GM12892 (cell line): ENCODE measurements at places on chromosomes 16 and 17.

GRCh38 chr17:2071455-2072281 is 16.8 kb downstream of the HIC1 start:
- no peak for DNase-seq

DNA sequence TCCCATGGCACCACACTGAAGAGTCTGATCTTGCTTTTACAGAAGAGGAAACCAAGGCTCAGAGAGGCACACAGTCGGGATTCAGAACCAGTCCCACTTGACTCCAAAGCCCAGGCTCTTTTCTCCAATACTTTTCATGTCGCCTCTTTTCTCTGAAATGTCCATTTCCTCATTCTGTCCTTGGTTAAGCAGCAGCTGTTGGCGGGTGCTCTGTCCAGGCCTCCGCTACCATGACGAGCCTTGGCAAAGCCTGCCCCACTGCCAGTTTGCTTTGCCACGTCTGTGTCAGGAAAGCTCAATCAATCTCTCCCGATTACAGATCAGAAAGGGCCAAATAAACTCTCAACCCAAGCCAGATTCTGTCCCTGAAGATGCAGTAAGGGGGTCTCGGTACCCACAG is 9.1 kb upstream of the CEP295NL start:
- DNase-seq = no peak

DNA sequence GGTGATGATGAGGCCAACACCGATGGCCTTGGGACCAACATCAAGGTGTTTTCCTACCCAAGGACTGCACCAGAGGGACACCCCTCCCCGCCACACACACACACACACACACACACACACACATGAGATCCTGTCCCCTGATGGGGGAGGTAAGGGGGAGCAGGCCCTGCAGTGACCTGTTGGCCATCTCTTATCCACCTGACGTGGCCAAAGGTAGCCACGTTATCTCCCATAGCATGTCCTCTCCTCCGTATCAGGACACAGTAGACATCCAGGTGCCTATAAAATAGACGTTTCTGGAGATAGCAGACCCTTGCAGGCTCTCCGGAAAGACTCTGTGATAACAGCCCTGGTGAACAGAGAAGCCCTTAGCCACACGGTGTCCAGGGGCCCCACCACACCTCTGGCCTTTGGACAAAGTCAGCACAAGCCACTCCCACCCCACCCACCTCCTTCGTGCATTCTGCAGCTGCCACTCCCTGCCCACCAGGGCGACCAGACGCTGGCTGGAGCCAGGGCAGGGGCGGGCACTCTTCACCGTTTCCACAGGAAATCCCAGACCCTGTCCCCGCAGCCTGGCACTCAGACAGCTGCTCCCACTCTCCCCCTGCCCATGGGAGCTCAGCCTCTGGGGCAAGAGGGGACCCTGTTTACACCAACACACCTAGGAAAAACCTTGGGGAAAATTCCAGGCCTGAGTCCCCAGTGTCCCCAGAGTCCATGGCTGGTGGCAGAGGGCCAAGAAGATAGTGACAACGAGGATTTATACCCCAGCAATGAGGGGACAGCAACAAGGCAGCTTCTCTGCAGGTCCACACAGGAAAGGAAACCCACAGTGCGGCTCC is 15.4 kb upstream of the ENPP7 start:
- DNase-seq = no peak

- no peak for DNase-seq
These were observed 2.3 kb downstream of the PRSS21 start for GRCh38 chr16:2819179-2819938.

DNA sequence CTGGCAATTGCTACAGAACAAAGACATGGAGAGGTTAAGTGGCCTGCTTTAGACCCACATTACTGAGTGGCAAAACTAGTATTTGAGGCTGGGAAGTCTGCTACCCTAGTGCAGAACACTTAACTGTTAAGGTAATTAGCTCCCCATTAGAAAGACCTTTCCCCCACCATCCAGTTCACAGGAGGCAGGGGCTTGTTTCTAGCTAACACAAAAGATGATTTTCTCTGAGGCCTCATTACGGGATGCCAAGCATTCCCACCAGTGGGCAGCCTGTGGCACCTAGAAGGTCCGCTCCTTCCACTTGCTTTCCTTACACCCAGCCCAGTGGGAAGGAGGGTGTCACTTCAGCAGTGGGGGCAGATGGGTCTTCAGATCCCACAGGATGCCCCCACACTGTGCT is 99.1 kb downstream of the RBFOX1 start:
- no peak for DNase-seq

DNA sequence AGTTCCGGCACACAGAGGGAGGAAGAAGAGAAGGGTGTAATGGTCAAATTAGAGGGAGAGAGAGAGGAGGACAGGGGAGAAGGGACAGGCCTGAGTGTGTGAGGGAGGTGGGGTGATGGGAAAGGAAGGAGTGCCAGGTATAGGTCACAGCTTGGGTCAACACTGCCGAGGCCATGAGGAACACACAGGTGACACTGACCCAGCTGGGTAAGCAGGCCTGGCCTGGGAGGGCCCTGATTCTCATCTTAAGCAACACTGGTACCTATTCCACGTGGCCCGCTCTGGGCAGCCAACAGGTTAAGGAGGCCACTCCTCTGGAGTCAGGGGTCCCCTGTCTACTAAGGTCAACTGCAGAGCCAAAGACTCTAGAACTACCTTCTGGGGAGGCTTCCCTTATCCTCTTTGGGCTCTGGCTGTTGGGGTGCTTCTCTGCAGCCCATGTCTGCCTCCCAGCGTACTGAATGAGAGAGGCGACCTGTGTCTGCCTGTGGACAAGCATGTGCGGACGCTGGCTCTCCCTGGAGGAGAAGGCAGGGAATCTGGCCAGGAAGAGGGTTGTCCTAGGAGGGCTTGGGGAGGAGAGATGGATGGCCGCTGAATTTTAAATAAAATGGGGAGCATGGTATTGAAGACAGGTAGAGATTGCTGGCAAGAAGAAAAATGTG is 57.6 kb downstream of the RGS9 start:
- DNase-seq = no peak

GRCh38 chr16:2048116-2048543 is 345 bp downstream of the TSC2 start:
- no peak for DNase-seq

GRCh38 chr17:28533091-28533807 is 19.2 kb downstream of the UNC119 start:
- no peak for DNase-seq

- no peak for DNase-seq
These were observed 744 bp upstream of the GGNBP2 start for GRCh38 chr17:36544044-36544306.

- DNase-seq = no peak
These were observed 24.5 kb downstream of the TBX2 start for GRCh38 chr17:61423967-61424649.

- no peak for DNase-seq
These were observed 1.6 kb downstream of the FHOD1 start for GRCh38 chr16:67245674-67246080.

- no peak for DNase-seq
These were observed 11.5 kb upstream of the FOXJ1 start for GRCh38 chr17:76152591-76152990.

DNA sequence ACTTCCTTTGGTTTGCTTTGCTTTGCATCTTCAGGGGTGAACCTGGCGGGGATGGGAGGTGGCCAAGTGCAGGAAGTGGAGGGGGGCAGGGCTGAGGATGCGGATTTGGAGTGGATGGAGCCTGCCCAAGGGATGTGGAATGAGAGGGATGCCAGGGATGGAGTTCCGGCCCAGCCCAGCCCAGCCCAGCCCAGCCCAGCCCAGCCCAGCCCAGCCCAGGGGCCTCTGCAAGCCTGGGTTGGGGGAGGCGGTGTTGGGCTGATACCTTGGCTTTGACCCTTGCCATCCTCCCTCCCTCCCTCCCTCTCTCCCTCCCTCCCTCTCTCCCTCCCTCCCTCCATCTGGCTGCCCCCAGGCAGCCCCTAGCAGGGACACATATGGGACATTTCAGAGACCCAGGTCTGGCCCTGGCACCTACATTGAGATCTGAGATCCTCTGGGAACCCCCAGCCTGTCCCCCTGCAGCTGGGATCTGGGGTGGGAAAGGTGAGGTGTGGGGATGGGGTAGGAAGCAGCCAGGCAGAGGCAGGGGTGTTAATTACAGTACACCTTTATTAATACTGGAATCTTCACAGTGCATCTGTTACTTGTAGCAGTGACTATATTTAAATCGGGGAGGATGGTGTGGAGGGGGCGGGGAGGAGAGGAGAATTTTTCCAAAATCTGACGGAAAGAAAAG is 14.5 kb downstream of the IL34 start:
- no peak for DNase-seq

DNA sequence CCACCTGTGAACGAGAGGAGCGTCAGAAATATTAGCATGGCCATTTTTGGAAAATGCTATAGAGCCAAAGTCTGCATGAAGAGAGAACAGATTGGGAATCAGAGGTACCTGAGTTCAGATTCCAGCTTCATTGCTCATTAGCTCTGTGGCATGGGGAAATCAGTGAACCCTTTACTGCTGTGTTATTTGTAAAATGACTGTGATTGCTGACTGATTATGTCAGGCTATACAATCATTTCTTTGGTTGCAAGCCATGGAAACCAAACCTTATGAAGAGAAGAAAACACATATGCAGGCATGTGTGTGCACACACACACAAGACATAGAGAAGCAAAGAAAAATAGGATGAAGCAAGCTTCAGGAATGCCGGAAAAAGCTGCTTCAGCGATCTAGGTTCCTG is 101.4 kb upstream of the HSBP1 start:
- no peak for DNase-seq

- DNase-seq = no peak
These were observed 676 bp upstream of the KRT13 start for GRCh38 chr17:41505809-41506767.

GRCh38 chr17:55175788-55176427 is 88.9 kb upstream of the HLF start:
- DNase-seq = no peak

- DNase-seq = no peak
These were observed 76.5 kb upstream of the ZNF423 start for GRCh38 chr16:49932434-49932833.

DNA sequence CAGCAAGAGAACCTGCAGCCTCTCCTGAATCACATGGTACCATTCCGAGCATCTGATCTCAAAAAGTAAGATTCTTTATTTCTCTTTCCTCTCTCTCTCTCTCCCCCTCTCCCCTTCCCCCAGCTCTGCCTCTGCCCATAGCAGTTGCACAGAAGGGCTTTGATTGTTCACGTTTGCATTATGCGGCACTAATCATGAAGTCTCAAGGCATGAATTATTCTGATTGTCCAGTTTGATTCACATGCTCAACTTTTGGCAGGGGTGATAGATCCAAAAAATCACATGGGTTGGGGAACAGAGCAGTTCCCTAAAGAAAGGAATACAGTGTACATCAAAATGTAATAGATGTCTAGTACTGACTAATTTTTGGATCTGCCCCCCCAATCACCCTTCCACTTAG is 380.0 kb upstream of the SOX9 start:
- DNase-seq = no peak

GRCh38 chr16:88631384-88631783 is 7.0 kb upstream of the IL17C start:
- DNase-seq = no peak

DNA sequence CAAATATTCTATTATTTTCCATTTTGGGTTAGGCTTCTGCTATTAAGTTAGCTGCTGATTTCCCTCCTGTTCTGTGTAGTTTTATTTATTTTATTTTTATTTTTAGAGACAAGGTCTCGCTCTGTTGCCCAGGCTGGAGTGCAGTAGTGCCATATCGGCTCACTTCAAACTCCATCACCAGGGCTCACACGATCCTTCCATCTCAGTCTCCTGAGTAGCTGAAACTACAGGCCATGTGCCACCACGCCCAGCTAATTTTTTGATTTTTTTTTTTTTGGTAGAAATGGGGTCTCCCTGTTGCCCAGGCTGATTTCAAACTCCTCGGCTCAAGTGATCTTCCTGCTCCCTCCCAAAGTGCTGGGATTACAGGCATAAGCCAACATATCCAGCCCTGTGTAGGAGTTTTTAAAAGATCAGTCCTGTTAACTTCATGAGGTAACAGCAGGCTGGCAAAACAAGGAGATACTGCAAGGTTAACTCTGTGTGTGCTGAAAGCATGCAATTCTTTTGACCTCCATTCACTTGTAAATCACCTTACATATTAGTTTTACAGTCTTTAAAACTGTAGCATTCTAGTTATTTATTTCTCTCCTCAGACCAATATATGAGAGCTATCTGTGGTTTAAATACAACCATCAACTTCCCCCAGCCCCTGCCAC is 63.2 kb downstream of the SSH2 start:
- DNase-seq = no peak

- no peak for DNase-seq
These were observed 2.0 kb downstream of the LUC7L3 start for GRCh38 chr17:50721194-50722010.

GRCh38 chr16:62190426-62190825 is 154.2 kb upstream of the CDH8 start:
- no peak for DNase-seq

DNA sequence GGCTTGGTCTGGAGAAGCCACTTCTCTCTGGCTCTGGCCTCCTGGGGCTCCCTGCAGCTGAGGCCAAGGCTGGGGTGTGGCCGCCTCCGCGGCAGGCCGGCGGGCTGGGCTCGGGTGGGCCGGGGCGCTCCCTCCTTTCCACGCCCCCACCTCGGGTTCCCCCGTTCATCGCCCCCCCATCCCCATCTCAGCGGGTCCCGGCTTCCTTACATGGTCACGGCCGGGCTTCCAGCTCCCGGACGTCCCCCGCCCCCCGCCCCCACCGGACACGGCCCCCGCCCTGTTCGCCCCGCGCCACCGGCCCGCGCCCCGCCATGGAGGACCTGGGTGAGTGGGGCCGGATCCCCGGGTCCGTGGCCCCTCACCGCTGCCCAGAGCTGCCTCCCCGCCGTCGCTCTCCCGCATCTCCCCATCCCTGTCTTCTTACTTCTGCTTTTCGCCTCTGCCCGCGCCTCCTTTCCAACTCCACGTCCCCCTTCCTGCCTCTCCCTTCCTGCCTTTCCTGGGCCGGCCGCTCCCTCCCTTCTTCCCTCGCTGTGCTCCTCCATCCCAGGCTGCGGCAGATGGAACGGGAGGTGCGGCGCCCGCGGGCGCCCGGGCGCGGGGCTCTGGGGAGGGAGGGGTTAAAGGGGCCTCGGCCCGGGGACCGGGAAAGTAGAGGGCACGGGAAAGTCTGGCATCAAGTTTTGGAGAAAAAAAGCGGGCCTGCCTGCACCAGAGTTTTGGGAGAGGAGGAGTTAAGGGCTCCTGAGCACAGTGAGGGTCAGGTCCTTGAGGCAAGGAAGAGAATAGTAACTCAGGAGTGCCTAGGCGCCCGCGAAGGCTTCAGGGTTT is at the start of gene TGFB1I1:
TSS of gene TGFB1I1 (plus strand) at position 278 of the 834 bp plus-strand sequence. CDS start at position 315, 37 bp downstream.
- no peak for DNase-seq

DNA sequence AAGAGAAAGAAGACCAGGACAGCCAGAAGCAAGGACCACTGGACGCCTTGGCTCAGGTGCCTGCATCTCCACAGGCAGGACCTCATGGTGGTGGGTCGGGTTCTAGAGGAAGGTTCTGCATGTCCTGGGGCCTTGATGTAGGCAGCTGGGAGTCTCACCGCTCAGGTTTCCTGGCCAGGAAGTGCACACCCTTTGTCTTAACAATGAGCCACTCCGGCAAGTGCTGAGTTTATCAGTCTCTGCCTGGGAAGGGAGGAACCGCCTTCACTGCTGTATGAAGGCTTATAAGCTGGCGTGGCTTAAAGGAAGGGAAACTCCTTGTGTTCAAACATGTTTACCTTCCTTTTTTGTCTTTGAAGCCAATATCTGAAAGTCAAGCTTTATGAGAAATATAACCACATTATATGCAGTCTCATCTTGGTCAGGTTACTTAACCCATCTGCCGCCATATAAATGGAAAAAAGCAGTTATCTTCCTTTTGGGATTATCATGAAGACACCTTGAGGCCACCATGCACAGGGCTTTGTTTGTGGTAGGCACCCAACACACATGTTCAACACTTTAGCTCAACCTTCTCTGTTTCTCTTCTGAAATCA is at the start of gene ST6GALNAC1:
TSS of gene ST6GALNAC1 (minus strand) at position 205 of the 596 bp plus-strand sequence. CDS start at position 86, 119 bp downstream.
- DNase-seq = no peak
